ENCODE measurements at places on chromosomes 1 and 21.

- DNase-seq, result no peak
Observed at GRCh38 chr1:67956116-67956515, 94.3 kb downstream of the DIRAS3 start.

- DNase-seq, result no peak
Observed at GRCh38 chr1:183886853-183887252, 81.9 kb downstream of the RGL1 start.

DNA sequence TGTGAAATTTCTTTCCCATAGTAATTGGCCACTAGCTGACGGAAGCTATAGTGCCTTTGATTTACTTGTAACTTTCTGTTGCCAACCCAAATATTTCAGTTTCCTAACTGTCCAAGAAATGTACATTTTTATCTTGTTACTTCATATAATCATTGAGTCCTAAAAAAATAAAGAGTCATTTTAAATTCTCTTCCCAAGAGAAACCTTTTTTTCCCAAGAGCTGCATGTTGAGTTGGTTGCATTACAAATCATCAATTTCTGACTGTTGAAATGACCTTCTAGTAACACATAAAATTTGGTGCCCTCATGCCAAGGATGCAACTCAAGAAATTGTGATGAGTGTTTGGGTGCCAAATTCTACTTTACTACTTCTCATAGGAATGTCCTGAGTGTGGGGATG is 61.0 kb downstream of the HMCN1 start:
- no peak for DNase-seq

GRCh38 chr1:4309676-4310320 is 344.6 kb upstream of the AJAP1 start:
- DNase-seq, result no peak

DNA sequence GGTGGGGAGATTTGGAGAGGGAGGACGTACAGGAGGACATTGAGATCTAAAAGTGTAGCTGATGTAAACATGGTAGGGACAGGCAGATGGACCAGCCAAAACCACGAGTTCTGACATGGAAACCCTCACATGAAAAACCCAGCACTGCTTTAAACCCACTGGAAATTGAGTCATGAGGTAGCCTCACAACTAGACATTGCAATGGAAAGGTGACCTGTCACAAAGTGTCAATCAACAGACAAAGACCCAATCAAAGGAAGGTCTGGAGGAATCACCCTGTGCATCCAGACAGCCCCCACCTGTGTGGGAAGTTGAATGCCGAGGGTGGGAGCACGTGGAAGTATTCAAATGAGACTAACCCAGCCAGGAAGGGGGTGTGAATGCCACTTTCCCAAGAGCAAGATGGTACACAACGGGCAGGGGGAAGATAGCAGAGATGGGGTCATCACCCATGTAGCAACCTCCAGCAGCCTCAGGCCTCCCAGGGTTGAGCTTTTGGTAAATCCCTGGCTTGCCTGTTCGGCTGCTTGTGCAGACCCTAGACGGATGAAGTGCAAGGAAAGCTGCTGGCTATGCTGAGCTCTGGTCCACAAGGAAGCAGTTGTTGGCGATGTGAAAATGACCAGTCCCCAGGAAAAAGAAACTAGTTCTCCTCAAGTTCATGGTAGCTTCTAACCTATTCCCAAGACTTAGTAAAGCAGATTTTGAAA is 5.6 kb downstream of the FCMR start:
- no peak for DNase-seq

- DNase-seq, result no peak
Observed at GRCh38 chr1:20194757-20195461, 8.6 kb upstream of the PLA2G2C start.

- DNase-seq, result no peak
Observed at GRCh38 chr1:100035214-100035613, 65.4 kb downstream of the SLC35A3 start.

DNA sequence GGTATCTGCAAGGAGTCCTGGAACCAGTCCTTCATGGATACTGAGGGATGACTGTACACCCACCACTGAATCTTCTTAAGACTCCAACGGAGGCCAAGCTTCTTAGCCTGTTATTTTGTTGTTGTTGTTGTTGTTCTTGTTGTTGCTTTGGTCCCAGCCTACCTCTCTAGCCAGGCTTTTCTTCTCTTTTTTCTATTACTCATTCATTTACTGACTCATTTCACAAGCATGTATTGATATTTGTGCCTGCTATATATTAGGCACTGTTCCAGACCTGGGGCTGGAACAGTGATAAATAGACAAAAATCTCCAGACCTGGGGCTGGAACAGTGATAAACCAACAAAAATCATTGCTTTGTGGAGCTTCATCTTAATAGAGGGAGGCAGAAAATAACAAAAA is 20.4 kb downstream of the CENPF start:
- DNase-seq, result no peak

DNA sequence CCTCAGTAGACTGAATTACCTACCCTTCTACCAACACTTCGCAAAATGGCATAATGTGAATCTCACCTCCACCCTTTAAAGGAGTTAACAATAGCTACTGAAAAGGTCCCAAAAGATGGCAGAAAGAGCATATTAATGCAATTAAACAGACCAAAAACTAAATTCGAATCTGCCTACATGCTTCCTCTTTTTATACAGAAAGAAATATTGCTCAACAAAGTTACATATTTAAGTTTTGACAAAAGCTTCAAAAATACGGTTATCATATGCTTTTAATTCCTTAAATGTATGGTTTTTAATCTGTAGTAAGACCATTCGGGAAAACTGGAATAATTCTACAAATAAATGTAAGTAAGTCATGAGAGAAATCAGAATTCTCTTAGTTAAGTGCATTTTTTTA is 2.2 kb downstream of the APP start:
- DNase-seq, result no peak

DNA sequence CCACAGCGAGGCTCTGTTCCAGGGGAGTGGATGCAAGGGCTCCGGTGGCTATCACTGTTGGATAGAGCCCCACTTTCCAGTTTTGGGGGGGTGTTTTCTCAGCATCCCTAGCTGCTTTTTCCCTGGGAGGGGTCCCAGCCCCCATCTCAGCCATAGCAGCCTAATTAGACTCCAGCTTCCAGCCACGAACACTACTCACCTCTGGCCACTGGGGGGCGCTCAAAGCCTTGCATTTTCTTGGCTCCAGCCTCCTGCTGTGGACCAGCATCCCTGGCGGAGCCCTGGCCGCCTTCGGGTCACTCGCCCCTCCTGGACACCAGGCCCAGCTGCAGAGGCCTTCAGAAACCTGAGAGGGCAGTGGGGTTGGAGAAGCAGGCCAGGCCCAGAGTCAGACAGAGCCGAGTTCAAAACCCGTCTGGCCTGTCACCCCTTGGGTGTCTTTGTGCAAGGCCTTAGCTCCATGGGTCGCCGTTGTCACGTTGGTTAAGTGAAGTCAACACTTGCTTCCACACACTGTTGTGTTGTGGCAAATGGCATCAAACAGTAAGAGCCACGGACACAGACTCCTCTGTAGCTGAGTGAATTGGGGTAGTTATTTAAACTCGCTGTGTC is 93.5 kb upstream of the ACTL8 start:
- no peak for DNase-seq

DNA sequence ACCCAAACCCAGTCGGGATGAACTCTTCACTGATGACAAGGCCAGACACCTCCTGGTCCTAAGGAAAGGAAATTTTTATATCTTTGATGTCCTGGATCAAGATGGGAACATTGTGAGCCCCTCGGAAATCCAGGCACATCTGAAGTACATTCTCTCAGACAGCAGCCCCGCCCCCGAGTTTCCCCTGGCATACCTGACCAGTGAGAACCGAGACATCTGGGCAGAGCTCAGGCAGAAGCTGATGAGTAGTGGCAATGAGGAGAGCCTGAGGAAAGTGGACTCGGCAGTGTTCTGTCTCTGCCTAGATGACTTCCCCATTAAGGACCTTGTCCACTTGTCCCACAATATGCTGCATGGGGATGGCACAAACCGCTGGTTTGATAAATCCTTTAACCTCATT is 10.1 kb downstream of the CZIB start:
- no peak for DNase-seq

DNA sequence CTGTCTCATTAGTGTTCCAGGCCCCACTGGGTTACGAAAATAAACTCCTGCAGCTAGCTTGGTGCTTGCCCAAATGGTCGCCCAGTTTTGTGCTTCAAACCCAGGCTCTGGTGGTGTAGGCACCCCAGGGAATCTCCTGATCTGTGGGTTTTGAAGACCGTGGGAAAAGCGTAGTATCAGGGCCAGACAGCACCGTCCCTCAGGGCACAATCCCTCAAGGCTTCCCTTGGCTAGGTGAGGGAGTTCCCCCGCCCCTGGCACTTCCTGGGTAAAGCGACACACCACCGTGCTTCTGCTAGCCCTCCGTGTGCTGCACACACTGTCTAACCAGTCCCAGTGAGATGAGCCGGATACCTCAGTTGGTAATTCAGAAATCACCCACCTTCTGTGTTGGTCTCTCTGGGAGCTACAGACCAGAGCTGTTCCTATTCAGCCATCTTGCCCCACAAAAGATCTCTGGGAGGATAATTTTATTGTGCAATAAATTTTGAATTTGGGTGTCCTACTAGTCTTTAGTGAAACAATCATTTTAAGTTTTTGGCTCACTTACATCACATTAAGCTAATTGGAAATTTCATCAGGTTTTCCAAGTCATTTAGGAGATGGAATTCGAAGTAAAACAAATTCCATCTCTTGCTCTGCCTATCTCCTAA is 9.4 kb upstream of the SLC25A24 start:
- DNase-seq, result no peak

GRCh38 chr21:46286648-46287002 is 483 bp downstream of the YBEY start:
- DNase-seq, result no peak

- no peak for DNase-seq
Observed at GRCh38 chr1:94301186-94301585, 63.8 kb upstream of the ARHGAP29 start.

- DNase-seq, result no peak
Observed at GRCh38 chr21:16509476-16509875, 779.7 kb downstream of the USP25 start.

GRCh38 chr1:54489627-54490250 is 58.3 kb upstream of the ACOT11 start:
- DNase-seq, result no peak

GRCh38 chr1:226738421-226738994 is 574 bp downstream of the ITPKB start:
- no peak for DNase-seq

GRCh38 chr1:243746751-243747150 is 103.3 kb downstream of the AKT3 start:
- DNase-seq, result no peak

- no peak for DNase-seq
Observed at GRCh38 chr1:43354936-43355335, 3.8 kb upstream of the CDC20 start.

- DNase-seq, result no peak
Observed at GRCh38 chr1:237035759-237036158, 6.2 kb upstream of the RYR2 start.

DNA sequence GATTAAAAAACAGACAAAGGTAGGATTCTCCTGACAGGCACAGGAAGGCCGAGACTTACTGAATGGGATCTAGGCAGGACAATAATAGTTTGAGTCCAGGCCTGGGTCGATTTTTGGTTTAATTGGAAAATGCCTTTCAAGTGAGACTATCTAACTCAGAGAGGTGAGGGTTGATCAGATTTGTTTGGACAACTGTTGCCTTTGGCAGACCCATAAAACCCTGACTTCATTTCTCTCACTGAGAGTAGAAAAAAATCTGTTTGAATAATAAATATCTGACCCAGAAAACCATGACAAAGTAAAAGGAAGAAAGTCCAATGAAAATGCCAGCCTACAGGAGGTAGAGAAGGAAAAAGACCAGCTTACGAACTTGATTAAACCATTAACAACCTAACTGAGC is 12.3 kb upstream of the SLC30A10 start:
- no peak for DNase-seq

DNA sequence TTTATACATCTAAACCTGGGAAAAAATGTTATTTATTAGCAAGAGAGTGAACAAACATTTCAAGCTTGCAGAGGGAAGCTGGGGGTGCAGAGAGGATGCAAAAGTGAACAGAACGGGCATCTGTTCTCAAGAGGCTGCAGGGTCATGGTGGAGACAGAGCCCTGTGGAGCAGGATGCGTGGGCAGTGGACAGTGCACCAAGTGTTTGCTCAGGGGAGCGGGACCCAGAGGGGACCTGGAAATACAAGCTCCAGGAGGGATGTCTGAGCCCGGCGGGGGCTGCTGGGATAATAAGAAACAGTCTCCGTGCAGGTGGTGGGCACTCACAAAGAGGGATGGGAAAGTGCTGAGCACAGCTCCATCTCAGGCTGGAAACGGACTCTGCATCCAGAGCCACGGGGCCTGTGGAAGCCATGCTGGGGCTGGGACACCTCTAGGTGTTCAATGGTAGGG is 105.3 kb upstream of the SLC45A1 start:
- DNase-seq, result no peak

DNA sequence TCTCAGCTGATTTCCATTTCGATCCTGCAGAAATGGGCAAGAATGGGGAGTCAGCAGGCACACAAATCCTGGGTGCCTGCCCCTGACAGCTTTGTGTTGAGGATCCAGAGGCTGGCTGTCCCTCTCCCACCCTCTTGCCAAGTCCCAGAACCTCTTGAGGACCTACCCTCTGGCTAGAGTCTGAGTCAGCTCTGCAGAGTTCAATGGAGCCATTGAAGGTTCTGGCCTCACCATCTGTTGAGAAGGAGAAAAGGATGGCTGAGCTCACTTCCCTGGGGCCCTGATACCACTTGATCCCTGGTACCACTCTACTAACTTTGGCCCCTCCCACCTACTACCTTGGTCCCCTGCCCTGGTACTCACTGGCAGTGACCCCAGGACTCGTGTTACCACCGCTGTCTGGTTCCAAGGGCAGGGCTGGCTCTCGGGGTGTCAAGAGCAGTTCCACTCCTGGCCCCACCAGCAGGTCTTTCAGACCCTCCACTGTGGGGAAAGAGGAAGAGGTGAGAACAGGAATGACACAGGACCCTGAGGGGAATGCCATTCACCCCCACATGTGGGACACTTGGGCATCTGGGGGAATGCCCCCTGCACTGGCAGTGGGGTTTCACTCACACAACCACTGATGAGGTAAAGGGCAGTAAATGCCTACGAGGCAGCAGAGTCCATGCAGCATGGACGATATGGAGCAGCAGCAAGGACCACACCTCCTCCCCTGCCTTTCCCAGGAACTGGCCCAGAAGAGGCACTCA is 10.5 kb downstream of the RXFP4 start:
- DNase-seq, result no peak

GRCh38 chr1:45928486-45929205 is 125.2 kb downstream of the MAST2 start:
- no peak for DNase-seq

DNA sequence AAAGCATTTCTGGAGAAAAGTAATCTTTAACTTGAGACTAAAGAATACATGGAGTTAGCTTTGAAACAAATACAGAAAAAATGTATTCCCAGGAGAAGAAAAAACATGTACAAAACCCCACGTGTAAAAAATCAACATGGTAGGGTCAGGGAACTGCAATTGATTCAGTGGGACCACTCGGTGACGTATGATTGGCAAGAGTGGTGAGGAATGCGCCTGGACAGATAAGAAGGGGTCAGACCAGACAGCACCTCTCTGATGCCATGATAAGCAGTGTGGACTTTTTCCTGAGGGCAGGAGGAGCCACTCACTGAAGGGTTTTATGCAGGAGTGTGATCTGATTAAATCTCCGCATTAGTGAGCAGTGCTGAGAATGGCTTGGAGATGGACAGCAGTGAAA is 142.5 kb downstream of the DAB1 start:
- DNase-seq, result no peak

GRCh38 chr1:177287270-177287669 is 116.5 kb downstream of the BRINP2 start:
- DNase-seq, result no peak

Measured in kidney epithelial cell (primary cell).